BJ (cell line): ENCODE measurements at places on chromosomes 11 and 22. TPM values are rescaled to one million over a fixed set of nuclear protein-coding genes. Genes with fewer than 3 reads are reported as not detected.

The FSHB gene
- not detected in 2 replicates for polyA plus RNA-seq

The MOV10L1 gene
- 5.8 and 6.6 TPM in 2 replicates for polyA plus RNA-seq

The PITPNB gene
- 24.0 and 39.9 TPM in 2 replicates for polyA plus RNA-seq

- DNase-seq: no peak
Observed at GRCh38 chr11:80034801-80035200, 594.0 kb upstream of the TENM4 start.

DNA sequence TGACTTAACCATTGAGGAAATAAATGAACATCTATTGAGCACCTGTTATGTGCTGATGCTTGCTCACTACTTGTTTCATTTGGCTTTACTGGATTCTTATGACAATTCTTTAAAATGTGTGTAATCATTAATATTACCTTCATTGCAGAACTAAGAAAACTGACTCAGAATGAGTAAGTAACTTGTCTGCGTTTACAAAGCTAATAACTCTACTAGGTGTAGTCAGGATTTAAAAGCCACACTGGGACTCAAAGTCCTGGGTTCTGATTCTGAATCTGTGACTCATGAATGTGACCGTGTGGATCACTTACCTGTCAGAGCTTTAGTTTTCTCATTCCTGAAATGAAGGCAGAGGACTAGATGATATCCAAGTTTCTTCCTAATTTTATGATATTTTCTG lies 23.4 kb upstream of the KIRREL3 start:
- DNase-seq: no peak

GRCh38 chr11:30485222-30485621 lies 100.9 kb downstream of the MPPED2 start:
- no peak for DNase-seq

- DNase-seq: no peak
Observed at GRCh38 chr11:65223011-65223410, 38.8 kb upstream of the POLA2 start.

- DNase-seq: no peak
Observed at GRCh38 chr11:22508665-22509064, 117.0 kb downstream of the FANCF start.

DNA sequence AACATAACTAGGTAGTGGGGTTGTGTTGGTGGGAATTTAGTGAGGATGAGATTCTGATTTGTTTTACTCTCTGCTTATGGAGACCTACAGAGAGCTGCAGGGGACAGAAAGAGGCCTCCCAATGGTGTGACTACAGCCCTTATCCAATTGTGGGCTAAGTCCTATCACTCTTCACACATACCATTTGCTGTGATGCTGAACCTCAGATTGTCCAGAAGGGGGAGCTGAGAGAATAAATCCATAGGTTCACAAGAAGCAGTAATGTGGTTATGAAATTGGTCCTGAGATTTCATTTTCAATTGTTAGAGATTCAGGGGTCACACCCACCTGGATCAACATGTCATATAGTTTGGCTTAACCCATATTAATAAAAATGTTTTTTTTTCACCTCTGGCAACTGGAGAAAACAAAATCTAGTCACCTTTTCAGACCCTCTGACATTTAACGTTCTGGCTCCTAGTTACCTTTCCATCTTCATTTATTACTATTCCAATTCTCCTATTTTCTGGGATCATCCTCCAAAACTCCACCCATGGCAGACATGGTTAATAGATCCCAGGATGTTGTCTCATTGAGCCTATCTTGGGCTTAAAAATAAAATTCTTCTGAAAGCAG lies 53.3 kb upstream of the PTPN5 start:
- no peak for DNase-seq

- DNase-seq: no peak
Observed at GRCh38 chr22:17945888-17946648, 78.3 kb downstream of the MICAL3 start.

- no peak for DNase-seq
Observed at GRCh38 chr11:123260511-123261211, 65.6 kb upstream of the CLMP start.

DNA sequence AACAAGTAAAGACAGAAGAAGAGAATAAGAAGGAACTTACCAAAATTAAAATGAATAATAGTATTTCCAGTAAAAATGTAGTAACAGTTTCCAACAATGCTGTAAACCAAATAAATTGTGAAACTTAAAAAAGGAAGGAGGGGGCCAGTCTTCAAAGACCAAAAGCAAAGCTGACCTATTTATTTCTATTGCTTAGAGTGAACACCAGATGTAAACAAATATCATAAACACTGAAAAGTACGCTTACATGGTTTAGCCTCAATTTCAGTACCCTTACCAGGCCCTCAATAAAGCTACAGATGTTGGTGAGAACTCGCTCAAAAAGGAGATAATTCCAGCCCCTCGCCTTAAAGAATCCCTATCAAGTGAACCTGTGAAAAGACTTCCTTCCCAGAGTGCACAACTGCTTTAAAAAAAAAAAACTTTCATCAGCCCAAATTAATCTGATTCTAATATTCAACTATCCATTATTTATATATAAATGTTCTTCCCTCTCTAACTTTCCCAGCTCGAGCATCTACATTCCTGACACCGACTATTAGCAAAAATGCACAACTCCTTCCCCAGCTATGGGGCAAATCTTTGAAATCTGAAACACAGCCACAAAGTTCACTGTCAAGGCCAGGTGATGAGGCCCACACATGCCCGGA lies 2.4 kb downstream of the PHF21A start:
- DNase-seq: no peak

GRCh38 chr11:128593281-128593680 lies 5.9 kb upstream of the ETS1 start:
- DNase-seq: peak; percentile 40

GRCh38 chr11:93686226-93686625 lies 24.7 kb downstream of the CEP295 start:
- no peak for DNase-seq

GRCh38 chr11:101880222-101880621 lies 34.6 kb upstream of the CEP126 start:
- DNase-seq: no peak

GRCh38 chr11:64734811-64735724 lies 8.9 kb downstream of the RASGRP2 start:
- DNase-seq: no peak

DNA sequence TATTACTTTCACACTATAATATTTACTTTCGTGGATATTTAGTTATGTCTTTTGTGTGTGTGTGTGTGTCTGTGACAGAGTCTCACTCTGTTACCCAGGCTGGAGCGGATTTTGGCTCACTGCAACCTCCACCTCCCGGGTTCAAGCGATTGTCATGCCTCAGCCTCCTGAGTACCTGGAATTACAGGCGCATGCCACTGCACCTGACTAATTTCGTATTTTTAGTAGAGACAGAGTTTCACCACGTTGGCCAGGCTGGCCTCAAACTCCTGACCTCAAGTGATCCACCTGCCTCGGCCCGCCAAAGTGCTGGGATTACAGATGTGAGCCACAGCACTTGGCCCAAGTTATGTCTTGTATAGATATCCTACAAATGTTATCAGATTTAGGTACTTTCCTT lies 9.9 kb downstream of the PISD start:
- no peak for DNase-seq
